ENCODE measurements at places on chromosomes 11 and 22.

DNA sequence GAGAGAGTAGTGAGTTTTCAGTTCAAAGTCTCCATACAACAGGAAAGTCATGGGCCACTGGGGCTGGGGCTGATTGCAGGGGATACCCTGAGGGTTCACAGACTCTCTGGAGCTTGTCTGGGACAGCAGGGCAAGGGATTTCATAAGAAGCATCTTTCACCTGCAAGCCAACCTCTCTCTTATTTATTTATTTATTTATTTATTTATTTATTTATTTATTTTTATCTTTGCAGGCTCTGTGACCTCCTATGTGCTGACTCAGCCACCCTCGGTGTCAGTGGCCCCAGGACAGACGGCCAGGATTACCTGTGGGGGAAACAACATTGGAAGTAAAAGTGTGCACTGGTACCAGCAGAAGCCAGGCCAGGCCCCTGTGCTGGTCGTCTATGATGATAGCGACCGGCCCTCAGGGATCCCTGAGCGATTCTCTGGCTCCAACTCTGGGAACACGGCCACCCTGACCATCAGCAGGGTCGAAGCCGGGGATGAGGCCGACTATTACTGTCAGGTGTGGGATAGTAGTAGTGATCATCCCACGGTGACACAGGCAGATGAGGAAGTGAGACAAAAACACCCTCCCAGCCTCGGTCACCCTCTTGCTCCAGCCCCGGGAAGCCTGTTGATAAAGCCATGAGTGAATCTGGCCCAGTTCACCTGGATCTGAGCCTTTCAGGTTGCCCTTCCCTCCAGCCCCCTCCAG lies 68.4 kb downstream of the GGTLC2 start:
- DNase-seq: no peak

DNA sequence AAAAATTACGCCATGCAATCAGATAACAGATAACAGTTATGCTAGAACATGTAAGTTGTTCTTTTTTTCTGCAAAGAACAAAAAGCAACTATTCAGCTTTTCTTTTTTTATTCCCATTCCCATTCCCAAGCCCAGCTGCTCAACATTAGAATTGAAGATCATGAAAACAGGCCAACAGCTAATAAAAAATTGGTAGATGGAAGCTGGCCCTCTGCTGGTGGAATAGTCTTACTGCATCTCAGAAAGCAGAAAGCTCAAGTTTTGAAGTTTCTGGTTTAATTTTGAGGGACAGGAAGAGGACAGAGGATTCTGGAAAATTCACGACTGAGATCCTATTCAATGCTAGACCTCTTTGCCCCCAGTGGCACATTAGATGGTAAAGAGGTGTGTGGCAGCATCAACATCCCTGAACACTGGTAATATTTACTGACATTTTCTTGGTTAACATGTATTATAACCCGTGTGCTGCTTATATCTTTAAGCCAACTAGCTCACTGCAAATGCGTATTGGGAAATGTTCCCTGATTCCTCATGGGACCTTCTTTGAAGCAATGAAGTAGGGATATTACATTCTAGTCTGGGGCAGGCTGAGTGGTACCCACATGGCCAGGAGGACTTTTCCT lies 591.2 kb downstream of the OPCML start:
- no peak for DNase-seq

- DNase-seq: no peak
Observed at GRCh38 chr22:19289475-19290161, 1.9 kb downstream of the CLTCL1 start.

- DNase-seq: no peak
Observed at GRCh38 chr22:33166206-33166605, 108.0 kb upstream of the SYN3 start.

GRCh38 chr11:75786101-75786736 lies 17.6 kb downstream of the DGAT2 start:
- DNase-seq: no peak

Data from activated CD4-positive, alpha-beta T cell treated with anti-CD3 and anti-CD28 coated beads for 24 hours (primary cell).